Right hindlimb (tissue), 1 donor: ENCODE measurements at places on chromosomes 3 and 15.

DNA sequence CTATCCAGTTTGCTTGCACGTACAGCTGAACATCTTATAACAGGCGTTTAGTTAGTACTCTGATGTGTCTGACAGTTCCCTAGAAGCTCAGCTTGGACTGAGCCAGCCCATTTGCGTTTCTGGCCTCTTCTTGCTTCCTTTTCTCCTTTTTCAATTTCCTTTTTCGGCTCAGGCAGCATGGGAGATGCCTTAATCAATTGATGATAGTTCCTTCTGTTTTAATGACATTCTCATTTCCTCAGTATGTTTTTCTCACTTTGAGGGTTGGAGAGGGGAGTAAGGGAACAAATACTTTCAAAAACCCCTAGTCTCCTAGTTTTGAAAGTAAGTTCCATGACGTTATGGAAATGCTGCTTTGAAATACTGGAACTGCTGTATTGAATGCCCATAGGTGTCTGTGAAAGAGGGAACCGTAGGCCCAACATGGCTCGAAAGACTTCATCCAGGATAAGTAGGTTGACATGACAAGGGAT, 18.9 kb downstream of the IL1RAP start:
- peak; percentile 74 for DNase-seq

GRCh38 chr3:119626196-119626595, 28.5 kb downstream of the PLA1A start:
- DNase-seq = no peak

GRCh38 chr15:41656188-41656587, 4.0 kb upstream of the MGA start:
- no peak for DNase-seq

DNA sequence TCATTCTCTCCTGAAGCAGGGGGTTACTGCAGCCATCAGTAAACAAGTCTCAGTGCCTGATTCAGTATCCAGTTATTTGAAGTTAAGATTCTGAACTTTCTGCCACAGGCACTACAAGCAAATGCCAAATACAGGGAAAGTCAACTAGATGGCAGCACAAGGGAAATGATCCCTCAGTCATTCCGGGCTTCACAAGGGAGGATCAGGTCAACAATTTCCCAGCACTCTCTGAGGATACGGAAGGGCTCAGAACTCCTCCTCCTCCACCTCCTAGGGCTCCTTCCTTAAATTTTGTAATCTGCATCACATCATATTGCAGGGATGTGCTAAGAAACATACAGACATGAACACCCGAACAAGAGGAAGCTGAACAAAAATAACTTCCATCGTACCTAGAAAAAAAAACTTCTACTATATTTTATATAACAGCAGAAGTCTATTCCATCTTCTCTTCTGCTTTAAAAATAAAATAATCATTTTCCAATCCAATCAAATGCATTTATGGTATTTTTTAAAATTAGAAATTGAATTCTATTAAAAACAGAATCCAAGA, 187.1 kb downstream of the FMN1 start:
- no peak for DNase-seq

- DNase-seq = no peak
Measured at GRCh38 chr3:128416578-128417211, 50.0 kb downstream of the DNAJB8 start.
